NCI-H69 (cell line): ENCODE measurements at places on chromosomes 1 and 21.
A peak's percentile ranks its signal among the peaks of the same experiment; 100 is the strongest.

GRCh38 chr1:160133990-160134770 is 17.2 kb upstream of the ATP1A4 start:
- DNase-seq: no peak

GRCh38 chr1:32055416-32055815 is 17.3 kb upstream of the TMEM39B start:
- DNase-seq: no peak

DNA sequence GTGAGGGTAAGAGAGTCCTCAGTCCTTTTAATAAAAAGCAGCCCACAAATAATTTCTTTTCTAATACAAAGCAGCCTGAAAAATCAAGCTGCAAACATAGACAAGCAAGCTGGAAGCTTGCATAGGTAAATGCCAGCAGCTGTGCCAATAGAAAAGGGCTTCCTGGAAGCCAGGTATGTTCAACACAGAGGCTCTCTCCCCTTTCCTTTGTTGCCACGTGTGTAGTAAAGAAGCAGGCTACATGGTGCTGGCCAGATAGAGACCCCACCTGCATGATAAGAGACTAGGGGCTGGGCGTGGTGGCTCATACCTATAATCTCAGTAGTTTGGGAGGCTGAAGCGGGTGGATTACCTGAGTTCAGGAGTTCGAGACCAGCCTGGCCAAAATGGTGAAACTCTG is 50.1 kb upstream of the ERRFI1 start:
- peak; percentile 24 for DNase-seq

DNA sequence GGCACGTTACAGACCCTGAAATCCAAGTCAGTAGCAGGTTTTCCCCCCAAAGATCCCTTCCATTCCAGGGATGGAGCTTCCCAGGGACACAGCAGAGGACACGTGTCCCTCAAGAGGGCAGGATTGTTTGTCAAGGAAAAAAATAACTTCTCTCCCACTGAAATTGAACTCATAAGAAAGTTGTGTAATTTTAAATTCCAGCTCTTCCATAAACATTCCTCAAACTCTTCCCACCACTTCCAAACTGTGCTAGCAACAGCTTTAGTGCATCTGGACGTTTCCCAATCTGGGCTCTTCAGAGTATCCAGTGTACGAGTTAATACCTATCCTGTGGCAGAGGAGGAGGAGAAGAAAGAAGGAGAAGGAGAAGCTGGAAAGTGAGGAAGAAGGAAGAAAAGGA is 79.6 kb downstream of the PSMG1 start:
- no peak for DNase-seq

GRCh38 chr1:244640917-244641316 is 12.0 kb upstream of the DESI2 start:
- DNase-seq: no peak

DNA sequence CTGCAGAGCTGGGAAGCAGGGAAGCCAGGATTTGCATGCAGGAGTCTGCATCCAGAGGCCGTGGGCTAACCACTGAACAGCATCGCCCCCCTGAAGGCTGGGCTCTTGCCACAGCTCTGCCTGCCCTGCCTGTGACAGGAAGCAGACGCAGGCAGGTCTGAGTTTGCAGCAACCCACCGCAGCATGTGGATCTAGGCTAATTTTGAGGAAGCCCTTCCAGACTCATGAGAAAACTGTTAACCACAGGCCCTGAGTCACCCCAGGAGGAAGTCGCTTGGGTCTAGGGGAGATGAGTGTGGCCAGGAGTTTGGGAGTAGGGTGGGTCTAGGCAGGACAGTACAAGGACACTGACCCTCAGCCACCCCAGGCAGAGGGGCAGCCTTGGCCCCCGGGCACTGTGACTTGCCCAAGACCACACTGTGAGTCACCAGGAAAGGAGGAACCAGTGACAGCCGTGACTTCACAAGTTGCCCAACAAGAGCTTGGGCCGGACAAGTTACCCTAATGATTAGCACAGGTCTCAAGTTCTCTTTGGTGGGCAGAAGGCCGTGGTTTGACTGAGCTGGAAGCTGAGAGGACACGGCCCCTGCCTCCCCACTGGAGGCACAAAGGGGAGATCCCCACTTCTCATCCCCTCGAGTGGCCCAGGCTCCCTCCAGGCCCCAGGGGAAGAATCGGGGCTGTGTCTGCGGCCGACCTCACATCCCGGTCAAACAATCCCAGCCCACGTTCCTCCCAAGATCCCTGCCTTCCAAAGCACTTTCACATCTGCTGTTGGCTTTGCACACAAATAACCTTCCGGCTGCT is 826 bp downstream of the LAPTM5 start:
- no peak for DNase-seq

DNA sequence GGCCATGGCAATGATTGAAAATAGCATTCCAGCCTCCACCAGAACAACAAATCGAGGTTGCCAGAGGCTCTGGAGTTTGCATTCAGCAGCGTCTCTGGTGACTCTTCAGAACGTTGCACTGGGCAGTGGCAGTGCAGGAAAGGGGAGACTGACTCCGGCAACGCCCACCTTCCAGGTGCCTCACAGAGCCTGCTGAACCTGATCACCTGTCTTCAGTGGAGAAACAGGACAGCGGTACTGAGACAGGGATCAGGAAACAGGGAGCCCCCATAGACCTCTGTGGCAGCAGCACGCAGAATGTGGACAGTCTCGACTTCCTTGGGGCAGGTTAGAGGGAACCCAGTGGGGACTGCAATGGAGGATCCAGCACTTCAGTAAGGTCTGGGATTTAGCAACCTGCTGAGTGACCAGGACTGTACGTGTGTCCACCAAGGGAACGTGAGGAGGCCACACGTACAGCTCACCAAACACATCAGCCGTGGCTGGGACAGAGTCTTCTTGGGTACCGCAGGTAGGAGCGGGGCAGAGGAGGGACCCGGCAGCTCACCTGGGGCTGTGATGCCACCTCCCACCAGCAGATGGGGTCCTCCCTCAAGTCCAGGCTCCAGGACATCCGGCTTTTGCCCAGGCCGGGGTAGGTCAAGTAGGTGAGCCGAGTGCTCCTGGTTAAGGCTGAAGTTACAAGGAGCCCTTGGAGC is 128.6 kb downstream of the PRDM2 start:
- peak; percentile 53 for DNase-seq

DNA sequence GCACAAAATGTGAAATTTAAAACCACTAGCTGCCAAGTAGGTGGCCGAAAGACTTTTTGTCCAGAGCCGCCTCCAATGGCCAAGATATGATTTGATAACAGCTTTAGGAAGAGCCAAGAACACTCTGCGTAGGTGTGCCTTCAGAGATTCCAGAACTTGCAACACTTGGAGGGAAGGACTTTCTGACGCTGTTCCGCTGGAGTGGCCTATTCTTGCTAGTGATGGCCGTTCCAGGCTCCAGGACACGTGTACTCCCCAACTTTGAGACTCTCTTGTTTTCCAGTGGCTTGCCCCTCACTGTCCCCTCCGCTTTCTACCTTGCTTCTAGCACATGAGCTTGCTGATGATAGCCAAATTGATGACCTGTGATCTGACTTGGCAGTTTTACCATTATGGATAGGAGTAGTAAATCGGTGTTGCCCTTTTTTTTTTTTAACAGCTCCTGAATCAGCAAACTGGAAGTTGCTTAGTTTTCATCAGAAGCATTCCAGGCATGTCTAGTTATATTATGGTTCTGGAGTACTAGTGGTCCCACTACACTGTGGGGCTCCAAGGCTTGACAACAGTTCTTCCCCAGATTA is 1.0 kb downstream of the PRDX6 start:
- no peak for DNase-seq

GRCh38 chr1:203324105-203325025 is 19.0 kb downstream of the BTG2 start:
- peak; percentile 68 for DNase-seq

DNA sequence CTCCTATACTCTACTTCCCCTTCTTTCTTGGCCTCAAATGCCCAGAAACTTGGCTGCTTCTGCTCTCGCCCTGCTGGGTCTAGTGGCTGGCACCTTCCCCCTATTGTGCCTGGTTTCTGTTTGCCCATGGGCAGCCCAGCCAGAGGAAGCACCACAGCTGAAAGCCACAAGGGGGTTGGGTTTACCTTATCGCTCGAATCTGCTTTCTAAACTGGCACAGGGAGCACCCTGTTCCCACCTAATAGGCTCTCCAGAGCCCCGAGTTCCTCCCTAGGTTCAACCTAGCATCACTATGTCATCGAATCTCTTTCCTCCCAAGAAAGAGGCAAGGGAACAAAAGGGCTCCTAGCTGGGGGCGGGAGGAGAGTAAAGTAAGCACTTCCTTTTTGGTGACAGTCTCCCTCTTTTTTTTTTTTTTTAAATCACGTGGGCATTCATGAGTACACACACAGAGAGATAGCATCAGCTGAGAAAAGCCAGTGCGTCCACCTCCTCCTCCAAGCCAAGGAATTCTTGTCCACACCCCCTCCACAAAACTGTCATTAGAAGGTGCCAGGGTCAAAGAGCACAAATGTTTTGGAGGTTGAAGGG is 72.8 kb downstream of the PLEKHA6 start:
- DNase-seq: peak; percentile 17

- DNase-seq: no peak
These were observed 359.5 kb upstream of the PLXNA2 start for GRCh38 chr1:208603721-208604120.

- DNase-seq: no peak
These were observed 3.4 kb upstream of the SLFNL1 start for GRCh38 chr1:41024953-41025352.

GRCh38 chr1:198156745-198157240 is at the start of gene NEK7:
Gene NEK7, plus strand, starts transcription at chr1:198156998. Its CDS starts 75,583 bp downstream, at chr1:198232581.
- peak; percentile 96 for DNase-seq

- no peak for DNase-seq
These were observed 25.8 kb downstream of the COL18A1 start for GRCh38 chr21:45430521-45431501.

GRCh38 chr21:26686278-26686677 is 113.2 kb upstream of the CYYR1 start:
- peak; percentile 43 for DNase-seq

GRCh38 chr1:43947874-43948437 is 1.2 kb downstream of the IPO13 start:
- DNase-seq: peak; percentile 55

DNA sequence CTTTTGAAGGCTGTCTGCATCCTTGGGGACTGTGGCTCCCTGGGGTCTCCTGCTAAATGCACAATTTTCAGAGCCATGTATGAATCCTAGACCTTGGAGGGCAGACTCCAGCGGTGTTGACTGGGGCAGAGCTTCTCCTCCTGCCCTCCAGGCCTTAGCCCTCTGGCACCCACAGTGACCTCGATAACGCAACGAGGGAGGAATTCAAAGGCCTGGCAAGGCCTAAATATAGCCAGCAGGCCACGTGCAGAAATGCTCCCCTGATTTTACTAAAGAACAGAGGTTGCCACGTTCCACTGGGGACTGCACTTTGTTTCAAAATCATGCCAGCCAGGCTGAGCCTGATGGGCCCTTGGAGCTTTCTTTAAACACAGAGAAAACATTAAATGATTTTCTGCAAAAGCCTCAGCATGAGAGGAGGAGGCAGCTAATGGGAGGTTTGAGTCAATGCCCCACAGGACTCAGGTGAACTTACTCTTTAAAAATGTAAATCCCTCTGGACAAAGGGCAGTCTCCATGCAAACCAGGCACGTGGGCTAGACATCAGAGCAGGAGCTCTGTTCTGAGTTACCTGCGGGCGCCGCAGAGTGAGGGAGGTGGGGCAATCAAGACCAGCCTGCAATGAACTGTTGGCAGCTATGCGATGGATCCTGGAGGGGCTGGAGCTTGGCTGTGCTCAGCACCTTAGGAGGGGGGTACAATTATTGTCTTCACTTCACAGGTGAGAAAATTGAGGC is 28.0 kb downstream of the GRIK3 start:
- DNase-seq: no peak

DNA sequence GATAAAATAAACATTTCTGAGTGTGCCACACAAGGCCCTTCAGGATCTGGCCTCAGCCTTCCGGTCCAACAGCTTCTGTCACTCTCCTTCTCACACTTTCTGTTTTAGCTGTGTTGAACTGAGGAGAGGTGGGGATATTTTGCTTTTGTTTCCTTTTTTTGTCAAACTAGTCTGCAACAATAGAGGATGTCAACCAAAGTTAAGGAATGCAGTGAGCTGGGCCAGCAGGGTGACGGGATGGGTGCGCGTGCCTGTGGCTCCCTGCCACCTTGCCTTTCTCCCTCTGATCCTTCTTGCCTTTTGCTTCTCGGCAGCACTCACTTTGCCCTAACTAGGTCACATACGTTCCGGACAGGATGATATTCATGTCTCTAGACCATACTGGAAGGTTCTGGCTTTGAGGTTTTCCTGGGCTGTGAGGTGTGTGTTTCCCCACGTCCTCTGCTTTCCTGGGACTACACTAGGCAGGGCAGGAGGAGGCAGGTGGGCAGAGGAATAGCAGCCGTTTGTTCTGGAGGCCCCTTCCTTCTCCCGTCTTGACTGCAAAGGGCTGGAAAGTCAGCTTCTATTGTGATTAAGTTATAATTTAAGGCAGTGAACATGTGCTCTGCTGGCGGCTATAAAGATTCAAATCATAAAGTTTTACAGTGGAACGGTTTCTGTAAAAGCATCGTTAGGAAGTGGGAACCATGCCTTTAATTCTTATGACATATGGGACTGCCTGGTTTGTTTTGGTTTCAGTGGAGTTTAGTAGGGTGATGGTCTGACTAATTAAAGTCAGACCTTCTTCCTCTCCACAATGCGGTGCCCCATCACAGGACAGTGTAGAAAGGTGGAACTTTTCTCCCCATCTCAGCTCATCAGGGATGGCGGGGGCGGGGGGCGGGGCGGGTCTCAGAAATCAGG is 67.8 kb downstream of the RNF220 start:
- DNase-seq: no peak

- DNase-seq: peak; percentile 39
These were observed 78.5 kb downstream of the SLC35F3 start for GRCh38 chr1:233982827-233983518.

DNA sequence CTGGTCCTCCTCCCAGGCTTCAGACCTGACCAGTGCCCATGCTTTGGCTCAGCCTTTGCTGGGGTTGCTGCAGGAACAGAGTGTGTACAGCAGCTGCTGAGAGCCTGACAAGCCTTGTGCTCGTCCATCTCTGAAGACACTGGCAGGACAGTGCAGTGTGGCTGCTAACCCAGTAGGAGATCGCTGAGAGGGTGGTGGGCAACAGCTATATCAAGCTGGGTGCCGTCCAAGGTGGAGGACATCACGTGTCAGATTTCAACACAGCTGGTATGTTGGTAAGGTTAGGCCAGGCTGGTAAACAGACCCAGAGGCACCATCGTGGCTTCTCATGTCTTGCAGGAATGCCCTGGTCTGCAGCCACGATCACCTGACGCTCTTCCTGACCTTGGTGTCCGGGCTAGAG is 17.9 kb upstream of the SLC25A34 start:
- DNase-seq: no peak

GRCh38 chr1:184036517-184036949 is 995 bp downstream of the COLGALT2 start:
- DNase-seq: peak; percentile 88

- no peak for DNase-seq
These were observed 2.2 kb upstream of the FRRS1 start for GRCh38 chr1:99768524-99769245.

DNA sequence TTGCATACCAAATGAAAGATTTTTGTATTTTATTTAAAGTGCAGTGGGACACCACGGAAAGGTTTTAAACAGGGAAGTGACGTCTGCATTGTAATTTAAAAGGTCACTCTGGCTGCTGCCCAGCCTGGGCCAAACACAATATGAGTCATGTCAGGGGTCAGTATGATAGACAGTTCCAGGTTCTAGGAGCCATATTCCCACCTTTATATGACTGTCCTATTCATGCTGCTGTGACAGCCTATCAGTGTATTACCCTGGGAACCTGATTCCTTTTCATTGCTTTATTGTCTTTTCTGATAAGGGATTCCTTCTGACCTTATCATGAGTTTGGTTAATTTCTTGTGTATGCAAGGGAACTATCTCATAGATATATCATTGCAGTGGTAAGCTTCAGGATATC is 5.3 kb downstream of the VANGL1 start:
- no peak for DNase-seq
